ENCODE measurements at places on chromosomes 4 and X.

GRCh38 chr4:72119946-72120345 is 88.1 kb downstream of the NPFFR2 start:
- no peak for DNase-seq

DNA sequence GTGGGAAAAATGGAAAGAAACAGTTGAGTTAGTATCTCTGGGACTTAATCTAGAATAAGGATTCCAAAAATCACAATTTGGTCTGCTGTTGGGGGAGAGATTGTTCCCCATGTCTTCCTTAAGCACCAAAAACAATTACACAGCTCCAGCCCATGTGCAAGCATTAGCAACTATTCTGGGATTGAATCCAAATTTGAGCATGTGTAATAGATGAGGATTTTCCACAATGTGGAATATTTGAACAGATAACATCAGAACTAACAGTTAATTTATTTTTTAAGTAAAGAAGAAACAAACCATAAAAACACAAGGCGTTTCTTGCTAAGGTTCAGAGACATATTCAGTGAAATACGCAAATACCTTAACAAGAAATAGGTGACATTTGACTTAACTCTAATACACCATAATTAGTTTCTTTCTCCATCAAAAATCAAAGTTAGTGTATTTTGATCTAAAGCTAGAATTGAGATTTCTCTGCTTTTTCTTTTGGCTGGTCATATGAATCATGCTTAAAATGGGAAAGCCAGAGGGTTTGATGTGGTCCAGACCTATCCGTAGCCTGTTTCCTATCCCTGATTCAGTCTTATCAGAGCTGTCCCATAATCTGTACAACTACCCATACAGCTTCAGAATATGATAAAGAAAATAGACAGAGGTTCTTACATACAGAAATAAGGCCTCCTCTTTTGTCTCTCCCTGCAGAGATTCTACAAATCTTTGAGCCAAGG is 413.4 kb downstream of the PACRGL start:
- DNase-seq, result no peak

DNA sequence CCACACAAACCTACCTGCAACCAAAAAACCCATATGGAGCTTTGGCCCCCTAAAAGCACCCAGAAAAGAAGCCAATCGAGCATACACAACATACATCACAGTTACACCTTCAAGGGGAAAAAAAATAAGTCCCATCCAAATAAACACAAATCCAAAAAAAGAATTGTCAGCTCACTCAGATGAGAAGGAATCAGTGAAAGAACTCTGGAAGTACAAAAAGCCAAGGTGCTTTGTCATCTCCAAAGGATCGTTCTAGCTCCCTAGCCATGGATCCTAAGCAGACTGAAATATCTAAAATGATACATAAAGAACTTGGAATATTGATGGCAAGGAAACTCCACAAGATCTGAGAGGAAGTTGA is 119.2 kb downstream of the NEK1 start:
- no peak for DNase-seq

- no peak for DNase-seq
Observed at GRCh38 chr4:124863040-124863545, 150.6 kb upstream of the ANKRD50 start.

DNA sequence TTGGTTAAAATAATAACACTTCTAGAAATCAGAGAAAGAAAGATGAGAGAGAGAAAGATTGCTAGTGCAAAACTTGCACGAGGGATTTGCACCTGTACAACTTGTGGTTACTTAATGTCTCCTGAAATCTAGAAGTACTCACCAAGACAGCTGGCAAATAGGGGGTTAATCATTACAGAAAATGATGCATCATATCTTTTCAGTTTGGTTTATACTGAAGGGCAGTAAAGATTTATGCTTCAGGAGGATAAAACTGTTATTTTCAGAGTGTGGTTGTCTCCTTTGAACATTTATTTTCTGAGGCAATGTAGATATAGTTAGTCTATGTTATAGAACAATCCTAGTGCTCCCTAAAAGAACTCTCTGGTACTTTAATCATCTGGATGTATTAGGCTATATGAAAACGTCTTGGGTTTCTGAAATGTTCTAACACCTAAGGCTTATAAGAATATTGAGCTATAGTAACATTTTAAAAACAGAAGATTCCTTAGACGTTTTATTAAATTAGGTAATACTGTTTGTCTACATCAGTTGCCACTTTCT is 13.3 kb downstream of the ATOH1 start:
- DNase-seq, result no peak

DNA sequence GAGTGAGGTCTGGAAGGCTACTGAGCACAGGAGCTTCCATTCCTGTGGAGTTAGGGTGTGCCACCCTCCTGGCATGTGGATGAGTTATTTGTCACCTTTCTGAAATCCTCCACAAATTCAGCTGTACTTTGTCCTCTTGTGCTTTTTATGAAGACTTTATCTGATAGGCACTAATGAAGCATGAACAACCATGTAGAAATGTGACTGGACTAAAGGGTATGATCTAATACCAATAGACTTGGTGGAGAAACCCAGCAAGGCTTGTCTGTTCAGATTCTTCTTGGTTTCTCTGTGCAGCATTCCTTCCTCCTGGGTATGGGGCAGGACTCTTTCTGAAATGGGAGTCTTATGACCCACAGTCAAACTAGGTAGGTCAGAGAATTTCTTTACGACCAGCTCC is 9.6 kb downstream of the NBDY start:
- no peak for DNase-seq

- no peak for DNase-seq
Observed at GRCh38 chr4:139886798-139887197, 221.2 kb downstream of the MGST2 start.

- no peak for DNase-seq
Observed at GRCh38 chr4:5750052-5750945, 39.3 kb downstream of the EVC start.

DNA sequence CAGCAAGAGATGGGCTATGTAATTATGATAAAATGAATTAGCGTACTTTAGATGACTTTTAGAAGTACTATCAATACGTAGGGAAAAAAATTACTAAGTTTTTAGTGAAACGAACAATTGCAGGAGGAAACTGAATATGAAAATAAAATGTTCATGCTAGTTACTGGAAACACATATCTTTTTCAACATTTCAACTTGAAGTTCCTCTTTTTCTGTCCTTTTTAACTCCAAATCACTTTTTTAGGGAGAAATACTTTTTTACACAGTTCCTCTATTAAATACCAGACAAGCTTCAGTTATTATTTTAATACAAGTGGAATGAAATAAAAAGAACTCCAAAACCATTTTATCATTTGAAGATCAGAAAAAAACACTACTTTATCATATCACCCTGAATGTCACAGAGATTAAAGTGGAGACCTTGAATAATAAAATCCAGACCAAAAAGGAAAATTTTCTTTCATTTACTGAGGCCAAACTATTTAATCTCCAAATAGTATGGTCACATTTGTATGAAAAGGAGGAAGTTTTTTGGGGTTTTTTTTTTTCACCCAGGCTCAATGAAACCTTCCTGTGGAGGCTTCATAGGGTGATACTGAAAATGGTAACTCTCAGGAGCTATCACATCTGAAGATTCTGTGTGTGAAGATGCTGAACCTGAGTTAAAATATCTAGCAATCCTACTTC is 306.2 kb downstream of the INPP4B start:
- DNase-seq, result no peak

- DNase-seq, result no peak
Observed at GRCh38 chrX:25869761-25870160, 268.4 kb upstream of the MAGEB18 start.

DNA sequence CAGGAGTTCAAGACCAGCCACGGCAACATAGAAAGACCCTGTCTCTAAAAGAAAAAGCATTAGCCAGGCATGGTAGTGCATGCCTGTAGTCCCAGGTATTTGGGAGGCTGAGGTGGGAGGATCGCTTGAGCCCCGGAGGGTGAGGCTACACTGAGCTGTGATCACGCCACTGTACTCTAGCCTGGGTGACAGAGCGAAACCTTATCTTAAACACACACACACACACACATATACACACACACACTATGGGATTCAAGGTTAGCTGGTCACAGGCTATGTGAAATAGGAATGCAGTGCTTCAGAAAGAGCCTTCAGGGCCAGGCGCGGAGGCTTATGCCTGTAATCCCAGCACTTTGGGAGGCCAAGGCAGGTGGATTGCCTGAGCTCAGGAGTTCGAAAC is 23.5 kb downstream of the NLGN3 start:
- no peak for DNase-seq

DNA sequence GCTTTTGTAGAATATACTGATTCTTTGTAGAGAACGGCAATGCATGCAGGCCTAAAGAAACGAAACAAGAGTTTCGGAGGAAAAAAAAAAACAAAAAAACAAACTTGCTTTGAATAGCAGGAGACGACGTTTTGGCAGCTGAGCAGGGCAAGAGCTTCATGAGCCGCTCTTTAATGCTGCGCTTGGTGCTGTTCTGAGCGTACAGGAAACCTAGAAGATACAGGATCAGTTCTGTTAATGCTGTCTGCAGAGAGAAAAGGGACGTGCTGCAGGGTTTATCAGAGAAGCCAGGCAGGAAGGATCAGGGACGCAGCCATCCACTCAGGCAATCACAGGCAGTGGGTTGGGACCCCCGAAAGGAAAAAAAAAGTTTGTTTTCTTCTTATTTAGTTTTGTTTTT is 182.2 kb downstream of the PACRGL start:
- no peak for DNase-seq

DNA sequence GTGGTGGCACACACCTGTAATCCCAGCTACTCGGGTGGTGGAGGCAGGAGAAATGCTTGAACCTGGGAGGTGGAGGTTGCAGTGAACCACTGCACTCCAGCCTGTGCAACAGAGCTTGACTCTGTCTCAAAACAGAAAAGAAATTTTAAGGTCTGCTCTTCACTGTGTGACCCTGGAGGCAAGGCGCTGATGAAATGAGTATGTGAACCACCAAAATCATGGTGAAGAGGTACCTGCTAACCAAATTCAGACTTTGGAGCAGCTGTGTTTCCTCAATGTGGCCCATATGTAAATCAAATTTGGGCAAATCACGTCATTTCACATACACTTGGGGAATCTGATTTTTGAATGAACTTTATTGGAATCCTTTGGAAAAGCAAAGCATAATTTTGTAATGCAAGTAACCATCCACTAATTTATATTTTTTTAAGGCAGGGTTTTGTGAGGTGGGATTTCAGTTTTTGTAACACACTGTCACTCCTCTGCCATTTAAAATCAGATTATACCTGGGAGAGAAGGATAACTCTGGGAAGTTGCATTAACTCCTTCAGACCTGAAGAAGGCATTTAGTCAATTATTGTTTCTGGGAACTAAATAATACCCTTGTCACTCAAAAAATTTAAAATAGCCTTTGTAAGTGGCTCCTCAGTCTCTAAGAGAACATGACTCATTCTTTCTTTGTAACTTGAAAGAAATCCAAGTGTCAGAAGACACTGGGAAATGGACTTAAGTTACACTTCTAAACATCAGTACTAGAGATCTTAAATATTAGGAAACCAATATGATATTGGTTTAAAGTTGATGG is 24.0 kb downstream of the DOCK11 start:
- no peak for DNase-seq

- peak; percentile 46 for DNase-seq
Observed at GRCh38 chr4:2059046-2059725, at the start of gene NAT8L. Gene NAT8L, plus strand, starts transcription at chr4:2059327. Its CDS starts 185 bp downstream, at chr4:2059512.

DNA sequence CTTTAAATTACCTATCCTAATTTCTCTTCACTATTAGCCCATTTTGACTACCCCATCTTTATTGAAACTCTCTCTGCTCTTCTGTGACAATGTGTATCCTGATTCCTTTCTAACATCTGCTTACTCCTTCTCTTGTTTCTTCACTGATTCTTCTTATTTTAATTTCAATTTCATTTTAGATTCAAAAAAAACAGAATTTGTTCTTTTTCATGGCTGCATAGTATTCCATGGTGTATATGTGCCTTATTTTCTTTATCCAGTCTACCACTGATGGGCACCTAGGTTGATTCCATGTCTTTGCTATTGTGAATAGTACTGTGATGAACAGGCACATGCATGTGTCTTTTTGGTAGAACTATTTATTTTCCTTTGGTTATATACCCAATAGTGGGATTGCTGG is 120.0 kb upstream of the VAMP7 start:
- no peak for DNase-seq

DNA sequence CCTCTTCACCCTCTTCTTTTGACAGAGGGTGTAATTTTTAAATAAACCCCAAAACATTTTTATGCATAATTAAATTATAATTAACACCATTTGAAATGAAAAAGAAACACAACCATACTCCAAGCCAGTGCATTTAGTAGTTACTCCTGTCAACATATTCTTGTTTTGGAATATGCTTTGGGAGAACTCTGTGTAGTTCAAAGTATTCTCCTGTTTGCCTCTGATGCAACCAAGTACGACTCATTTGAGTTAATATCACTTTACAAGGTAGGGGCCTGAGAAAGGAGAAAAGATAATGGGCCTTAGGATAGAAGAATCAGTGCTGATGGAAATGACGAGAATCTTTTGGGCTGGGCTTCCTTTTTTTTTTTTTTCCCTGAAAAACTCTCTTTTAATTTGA is 2.7 kb downstream of the PTPN13 start:
- DNase-seq, result no peak

DNA sequence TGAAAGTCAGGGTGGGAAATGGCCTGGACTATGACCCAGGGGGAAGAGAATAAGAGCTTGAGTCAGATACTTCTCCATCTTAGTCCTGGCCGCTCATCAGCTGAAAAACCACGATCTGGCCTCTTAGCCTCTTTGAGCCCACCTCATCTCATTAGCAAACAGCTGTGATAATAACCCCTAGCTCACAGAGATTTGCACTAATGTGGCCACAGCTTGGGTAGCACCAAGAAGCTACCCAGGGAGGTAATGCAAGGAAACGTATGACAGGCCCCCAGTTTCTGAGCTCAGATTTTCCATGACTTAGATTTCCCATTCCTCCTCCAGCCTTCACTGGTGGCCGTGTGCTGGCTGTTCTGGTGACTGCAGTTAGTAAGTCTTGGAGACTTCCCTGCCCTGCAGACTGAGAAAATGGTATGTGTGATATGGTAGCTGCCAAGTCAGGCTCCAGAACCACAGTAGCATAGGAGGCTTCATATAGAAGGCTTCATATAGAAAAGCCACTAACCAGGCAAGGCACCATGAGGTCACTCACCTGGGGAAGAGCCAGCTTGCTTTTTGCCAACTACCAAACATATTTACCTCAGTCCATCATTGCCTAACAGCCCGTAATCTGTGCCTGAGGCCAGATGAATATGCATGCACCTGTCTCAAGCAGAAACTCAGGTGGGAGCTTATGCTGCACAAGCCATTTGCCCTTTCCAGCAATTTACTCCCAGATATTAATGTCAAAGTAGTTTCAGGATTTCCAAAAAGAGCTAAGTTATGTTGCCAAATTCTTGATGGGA is 51.4 kb upstream of the GABRE start:
- DNase-seq, result no peak

DNA sequence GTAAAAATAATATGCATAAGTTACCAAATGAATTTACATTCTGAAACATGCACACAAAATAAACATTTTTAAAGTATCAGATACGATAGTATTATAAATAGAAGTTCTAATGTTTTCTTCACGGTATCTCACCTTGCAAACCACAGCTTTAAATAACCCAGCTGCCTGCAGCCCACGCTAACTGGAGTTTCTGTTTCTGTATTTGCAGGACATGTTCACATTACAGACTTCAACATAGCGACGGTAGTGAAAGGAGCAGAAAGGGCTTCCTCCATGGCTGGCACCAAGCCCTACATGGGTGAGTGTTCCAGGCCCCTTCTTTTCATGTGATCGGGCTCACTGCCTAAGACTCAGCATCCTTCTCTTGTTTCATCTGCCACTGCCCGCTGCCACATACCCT is 291.7 kb downstream of the EVC2 start:
- DNase-seq, result no peak

- no peak for DNase-seq
Observed at GRCh38 chr4:54585321-54586000, 72.3 kb upstream of the KIT start.

- DNase-seq, result no peak
Observed at GRCh38 chr4:112176596-112176995, 31.3 kb downstream of the FAM241A start.

All from Caco-2 (cell line).